ENCODE measurements at places on chromosomes 3 and 15.

DNA sequence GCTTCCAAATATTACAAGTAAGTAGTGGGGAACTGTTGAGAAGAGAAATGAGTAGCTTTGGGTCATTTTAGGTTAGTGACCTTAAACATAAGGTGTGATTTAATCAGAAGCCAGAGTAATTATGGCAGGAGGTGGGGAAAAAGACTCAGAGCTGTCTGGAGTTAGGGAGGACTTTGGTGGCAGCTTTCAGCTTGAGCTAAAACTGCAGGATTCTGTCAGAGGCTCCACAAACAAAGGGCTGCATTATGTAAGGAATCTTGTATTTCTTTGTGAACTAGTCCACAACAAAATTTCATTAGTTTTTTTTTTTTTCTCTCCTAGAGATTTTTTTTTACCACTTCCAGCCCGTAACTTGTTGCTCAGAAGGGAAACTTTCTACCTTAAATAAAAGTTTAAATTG, 345.3 kb downstream of the TIGIT start:
- DNase-seq: no peak

GRCh38 chr3:138059261-138059660, 49.3 kb downstream of the CLDN18 start:
- no peak for DNase-seq

DNA sequence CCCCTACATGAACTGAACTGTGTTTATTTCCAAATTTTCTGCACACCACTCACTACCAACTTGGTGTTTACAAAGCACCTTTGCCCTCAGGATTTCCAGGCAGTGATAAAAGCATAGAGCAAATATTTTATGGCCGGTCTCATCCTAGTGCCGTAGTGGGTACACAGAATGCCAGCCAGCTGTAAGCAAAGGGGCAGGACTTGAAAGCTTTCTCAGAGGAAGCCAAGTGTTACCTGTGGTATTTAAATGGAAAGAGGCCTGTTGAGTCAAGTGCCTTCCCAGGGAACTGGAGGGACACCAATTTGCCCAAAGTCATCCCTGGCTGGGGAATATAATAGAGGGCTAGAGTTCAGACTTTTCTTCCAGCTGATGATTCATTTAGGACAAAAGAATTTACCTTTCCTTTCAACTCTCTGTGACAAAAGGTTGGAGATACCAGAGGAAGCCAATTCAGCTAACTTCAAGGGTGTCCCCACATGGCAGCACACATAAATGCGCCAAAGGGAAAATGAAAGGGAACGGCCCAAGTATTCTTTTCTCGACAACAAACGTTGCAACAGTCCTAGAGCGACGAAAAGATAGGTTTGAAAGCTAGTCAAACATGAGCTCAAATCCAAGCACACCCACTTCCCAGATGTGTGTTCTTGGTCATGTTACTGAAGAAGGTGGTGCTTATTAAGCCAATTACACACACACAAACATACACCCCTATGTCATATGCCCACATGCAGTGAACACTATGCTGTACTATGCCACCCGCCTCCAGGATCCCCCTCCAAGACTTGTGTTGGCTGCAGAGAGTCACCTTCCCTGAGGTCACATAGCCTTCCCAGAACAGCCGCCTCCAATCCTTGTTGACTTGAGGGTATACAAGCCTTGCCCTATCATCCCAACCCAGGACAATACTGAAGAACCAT, 27.7 kb downstream of the MAGI1 start:
- no peak for DNase-seq

DNA sequence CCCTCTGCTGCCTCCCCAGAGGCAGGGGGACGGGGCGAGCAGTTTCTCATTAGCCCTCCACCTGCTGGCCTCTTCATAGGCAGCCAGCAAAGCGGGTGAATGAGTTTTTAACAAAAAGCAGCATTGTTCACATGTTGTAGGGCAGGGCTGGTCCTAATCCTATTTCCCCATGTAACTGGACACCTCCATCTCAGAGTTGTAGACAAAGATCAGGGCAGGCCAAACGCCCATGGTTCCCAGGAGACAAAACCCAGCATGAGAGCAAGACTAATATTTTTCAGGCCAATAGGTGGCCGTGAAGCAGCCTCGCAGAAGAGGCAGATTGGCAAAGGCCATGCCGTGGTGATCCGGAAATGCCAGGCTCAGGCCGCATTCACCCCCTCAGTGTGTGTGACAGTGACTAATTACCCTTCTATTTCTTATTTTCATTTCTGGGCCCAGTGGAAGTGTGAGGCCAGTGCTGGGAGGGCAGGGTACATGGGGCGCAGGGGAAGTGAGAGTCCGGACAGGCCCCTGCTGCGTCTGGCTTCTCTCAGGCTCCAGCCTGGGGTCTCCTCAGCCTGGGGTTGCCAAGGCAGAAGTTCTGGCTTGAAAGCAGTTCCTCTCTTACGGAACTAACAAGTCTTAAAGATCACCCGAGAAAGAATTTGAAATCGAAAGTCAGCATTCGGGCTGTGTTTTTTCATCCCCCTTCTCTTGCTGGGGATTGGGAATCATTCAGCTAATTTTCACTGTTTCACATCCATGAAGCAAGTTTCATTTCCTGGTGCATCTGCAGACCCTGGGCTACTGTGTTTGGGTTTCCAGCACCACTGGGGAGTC, 64.8 kb downstream of the BOC start:
- no peak for DNase-seq

GRCh38 chr15:85768595-85769168, 26.0 kb downstream of the KLHL25 start:
- no peak for DNase-seq

- DNase-seq: no peak
These were observed 12.4 kb downstream of the ANKRD63 start for GRCh38 chr15:40270246-40270995.

DNA sequence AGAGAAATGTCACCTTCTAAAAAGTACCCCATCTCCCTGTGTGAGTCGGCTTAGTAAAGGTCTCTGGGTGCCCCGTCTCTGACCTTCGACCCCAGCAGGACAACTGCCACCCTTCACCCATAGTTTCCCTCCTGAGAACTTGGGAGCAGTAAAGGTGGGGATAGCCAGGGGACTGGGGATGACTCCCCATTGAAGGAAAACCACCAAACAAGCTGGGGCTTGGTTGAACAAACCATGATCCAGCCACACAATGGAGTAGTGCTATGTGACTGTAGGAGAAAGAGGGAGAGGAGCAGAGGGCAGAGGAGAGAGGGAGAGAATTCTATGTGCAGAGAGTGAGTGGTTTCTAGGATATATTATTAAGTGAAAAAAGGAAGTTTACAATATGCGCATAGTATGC, 33.7 kb downstream of the IDH3A start:
- no peak for DNase-seq

GRCh38 chr3:184133840-184134745, 1.1 kb upstream of the EIF2B5 start:
- peak; percentile 62 for DNase-seq

DNA sequence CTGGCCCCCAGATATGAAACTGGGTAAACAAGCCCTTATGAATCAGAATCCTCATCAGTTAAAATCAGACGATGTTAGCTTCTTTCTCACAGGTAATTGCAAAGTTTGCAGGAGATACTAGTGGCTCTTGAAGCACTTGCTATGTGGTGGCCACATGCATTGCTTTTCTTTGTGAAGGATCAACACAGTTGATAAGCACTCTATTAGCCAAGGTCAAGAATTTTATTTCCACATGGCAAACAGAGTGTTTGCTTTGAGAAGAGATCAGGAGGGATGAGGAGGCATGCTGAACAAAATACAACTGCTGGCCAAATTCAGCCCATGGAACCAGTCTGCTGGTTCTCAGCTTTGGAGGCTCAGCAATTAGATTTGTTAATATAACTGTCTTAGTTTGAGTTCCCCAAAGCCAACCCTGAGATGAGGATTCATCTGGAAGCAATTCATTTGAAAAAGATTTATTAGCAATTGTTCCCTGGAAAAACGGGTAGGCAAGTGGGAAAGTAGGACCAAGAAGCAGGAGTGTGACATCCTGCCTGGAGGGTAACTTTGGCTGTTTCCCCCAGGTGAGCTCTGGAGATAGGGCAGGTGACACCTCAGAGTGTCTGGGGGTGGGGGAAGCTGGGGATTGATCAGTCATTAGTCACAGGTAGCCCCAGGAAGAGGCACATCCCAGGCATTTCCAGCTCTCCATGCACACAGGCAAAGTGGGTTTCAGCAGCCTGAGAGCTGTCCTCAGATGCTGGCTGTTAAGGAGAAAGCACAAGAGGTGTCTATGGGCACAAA, 180.3 kb downstream of the ABHD5 start:
- DNase-seq: no peak

DNA sequence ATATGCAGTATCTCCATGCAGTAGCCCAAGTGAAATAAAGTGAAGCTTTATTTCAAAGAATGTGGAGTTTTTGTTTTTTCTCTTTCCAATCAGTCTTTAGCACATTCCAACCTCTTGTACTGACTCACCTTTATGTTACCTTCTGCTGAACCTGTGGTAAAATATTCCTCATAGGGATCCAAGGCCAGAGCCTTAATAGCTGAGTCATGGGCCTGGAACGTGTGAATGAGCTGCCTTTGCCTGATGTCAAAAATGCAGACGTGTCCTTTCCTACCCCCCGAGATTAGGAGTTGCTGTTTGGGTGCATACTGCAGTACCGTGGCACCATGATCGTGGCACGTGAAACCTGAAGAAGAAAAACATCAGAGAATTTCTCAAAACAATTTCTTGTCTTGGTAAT, 108.5 kb downstream of the GLDN start:
- no peak for DNase-seq

DNA sequence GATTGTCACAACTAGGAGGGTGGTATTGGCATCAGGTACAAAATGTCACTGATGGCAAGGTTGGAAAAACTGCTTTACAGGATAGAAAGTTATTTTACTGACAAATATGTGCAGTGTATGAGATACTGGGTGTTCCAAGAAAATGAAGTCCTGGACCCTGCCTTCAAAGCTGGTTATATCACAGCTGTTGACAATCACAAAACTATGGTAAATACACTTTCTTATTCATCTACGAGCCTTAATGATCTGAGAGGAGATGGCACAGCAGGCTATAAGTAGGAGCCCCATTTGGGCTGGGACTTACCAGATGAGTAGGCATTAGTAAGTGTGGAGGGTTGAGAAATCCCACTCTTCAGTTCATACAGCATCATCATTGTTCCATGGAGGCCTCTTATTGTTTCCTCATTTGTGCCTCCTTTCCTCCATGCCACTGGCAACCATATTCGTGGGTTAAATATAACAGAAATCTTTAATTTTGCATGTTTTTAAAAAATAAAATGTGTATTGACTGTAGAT, 66.9 kb downstream of the CMTM8 start:
- DNase-seq: no peak

- DNase-seq: no peak
These were observed 248.9 kb upstream of the TBL1XR1 start for GRCh38 chr3:177446165-177446601.
